ENCODE measurements at places on chromosomes 3 and 15.

DNA sequence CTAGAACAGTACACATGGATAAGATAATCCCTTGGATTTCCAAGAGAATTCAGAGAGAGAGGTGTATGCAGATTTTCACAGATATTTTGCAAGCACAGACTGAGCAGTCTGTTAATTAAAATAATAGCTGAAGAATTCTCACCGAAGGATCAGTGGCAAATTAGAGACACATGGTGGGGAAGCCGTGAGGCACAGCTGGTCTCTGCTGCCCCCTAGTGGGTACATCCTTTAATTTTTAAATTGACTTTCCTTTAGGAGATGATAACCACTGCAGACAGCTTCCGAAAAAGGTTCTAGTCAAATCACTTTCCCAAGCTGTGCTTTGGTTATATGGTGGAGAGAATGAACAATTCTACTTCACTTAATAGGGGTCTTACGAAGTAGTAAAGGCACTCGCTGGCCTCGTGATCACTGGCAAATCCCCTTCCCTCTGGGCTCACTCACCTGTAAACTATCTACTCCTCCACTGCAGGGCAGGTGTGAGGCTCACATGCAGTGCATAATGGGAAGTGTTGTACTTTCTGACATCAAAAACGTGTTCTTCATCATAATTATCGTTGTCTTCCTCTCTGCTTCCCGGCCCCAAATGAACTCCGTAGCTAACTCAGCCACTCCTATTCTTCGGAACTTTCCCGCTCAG lies 19.5 kb downstream of the MESD start:
- peak; percentile 61 for DNase-seq

- no peak for DNase-seq
Measured at GRCh38 chr15:57823325-57823882, 116.9 kb downstream of the POLR2M start.

- peak; percentile 89 for DNase-seq
Measured at GRCh38 chr15:40857601-40858341, 13.9 kb downstream of the SPINT1 start.

DNA sequence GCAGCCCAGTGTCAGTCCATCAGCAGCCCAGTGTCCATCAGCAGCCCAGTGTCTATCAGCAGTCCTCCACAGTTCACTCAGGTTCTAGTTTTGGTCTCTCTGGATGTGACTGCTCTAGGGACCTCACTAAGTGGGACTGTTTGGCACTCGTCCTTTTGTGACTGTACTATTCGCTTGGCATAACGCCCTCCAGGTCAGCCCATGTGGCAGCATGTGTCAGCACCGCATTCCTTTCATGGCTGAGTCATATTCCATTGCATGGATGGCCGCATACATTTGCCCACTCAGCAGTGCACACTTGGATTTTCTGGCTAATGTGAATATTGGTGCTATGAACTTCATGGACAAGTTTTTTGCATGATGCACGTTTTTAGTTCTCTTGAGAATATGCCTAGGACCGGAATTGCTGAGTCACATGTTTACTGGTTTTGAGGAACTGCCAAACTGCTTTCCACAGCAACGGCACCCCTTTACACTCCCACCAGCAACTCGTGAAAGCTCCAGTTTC lies 16.4 kb downstream of the CHST13 start:
- DNase-seq, result no peak

- DNase-seq, result no peak
Measured at GRCh38 chr3:186990878-186991308, 60.6 kb downstream of the ST6GAL1 start.

DNA sequence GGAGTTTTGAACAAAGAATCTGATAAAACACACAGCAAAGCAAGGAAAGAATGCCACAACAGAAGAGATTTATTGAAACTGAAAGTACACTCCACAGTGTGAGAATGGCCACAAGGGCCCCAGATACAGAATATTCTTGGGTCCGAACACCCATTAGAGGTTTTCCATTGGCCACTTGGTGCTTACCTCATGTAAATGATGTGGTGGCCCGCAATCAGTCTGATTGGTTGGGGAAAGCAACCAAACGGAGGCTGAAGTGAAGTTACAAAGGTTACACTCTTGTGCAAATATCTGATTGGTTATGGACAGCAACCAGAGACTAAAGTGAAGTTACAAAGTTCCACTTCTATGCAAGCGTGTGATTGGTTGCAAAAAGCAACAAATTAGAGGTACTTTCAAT lies 20.4 kb downstream of the NSUN3 start:
- DNase-seq, result peak; percentile 55

- no peak for DNase-seq
Measured at GRCh38 chr3:70982284-70982683, 601.2 kb downstream of the FOXP1 start.

DNA sequence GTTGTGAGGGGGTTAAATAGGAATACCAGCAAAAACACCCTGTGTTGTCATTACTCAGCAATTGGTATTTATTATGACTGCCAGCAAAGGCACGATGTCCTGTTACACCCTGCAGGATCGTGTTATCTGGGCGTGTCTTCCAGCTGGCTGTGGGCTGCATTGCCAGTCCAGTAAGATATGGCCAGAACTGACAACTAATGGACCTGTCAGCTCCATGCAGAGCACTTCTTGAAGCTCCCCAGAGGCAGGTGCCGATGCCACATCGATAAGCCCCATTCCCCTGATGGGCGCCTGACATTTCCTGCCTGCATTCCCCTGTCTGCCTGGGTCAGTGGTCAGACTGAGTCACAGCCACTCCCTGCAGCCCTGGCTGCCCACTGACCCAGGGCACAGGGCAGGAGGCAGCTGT lies 79.7 kb upstream of the RASGRF1 start:
- peak; percentile 15 for DNase-seq

GRCh38 chr3:10116138-10116460 lies 624 bp downstream of the BRK1 start:
- no peak for DNase-seq

GRCh38 chr3:153343988-153344782 lies 182.2 kb downstream of the RAP2B start:
- no peak for DNase-seq

- no peak for DNase-seq
Measured at GRCh38 chr15:73373221-73373620, 4.5 kb upstream of the HCN4 start.

GRCh38 chr15:73897441-73898261 lies 24.3 kb downstream of the TBC1D21 start:
- peak; percentile 90 for DNase-seq

- DNase-seq, result no peak
Measured at GRCh38 chr3:194308601-194309449, 42.3 kb downstream of the CPN2 start.

DNA sequence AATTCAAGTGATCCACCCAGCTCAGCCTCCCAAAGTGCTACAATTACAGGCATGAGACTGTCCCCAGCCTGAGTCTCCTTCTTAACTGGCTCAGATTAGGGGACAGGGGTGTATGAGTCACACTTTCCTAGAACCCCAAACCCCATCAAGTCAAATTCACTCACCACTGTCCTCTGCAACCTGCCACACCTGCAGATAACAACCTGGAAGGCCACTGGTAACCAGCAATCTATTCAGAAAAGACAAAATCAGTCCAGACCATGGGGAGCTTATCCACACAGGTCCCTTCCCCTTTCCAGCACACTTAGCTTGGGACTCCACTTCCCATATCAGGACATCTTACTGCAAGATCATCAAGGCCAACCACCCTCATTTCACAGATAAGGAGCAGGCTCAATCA lies 6.4 kb downstream of the WDR73 start:
- DNase-seq, result no peak

Measured in activated CD8-positive, alpha-beta memory T cell treated with anti-CD3 and anti-CD28 coated beads, Interleukin-2, amount 10 ng/mL, durations not matched to agents 7 days and 5 days (primary cell).